ENCODE measurements at places on chromosomes 3 and 15.

DNA sequence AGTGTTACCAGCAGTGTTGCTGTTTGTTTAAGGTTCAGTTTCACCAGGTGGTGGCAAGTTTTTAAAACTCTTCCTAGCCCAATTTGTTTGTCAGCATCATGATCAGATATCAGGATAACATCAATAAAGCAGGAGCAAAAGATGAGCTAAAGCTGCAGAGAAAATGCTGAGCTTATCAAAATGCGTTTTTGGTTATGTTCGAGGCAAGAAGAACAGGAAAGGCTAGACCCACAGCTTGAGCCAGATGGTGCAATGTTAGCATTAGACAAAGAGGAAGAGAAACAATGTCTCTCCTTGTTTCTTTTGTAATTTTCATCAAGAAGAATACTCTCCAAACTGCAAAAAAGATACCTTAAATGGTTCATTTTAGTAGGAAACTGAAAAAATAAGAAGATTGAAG is 66.2 kb downstream of the THRB start:
- DNase-seq: no peak

GRCh38 chr3:33202711-33203457 is 15.7 kb downstream of the SUSD5 start:
- no peak for DNase-seq

- DNase-seq: no peak
Observed at GRCh38 chr3:158790901-158791589, 10.8 kb upstream of the MFSD1 start.

- no peak for DNase-seq
Observed at GRCh38 chr3:45272032-45272810, 46.1 kb upstream of the TMEM158 start.

DNA sequence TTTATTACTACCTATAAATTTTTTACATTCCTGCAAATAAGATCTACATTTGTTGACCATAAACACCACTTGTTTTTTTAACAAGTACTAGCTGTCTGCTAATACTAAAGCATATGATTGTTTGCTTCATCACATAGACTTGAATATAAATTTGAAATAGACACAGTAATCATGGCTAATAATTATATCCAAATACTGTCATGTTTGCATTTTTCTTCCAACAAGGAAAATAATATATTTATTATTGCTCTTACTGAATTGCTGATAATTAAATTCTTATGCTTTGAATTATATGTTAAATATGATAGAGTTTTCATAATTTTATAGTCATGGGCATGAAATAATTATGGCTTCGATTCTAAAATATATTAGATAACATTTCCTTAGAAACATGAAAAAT is 40.5 kb downstream of the HDC start:
- no peak for DNase-seq

DNA sequence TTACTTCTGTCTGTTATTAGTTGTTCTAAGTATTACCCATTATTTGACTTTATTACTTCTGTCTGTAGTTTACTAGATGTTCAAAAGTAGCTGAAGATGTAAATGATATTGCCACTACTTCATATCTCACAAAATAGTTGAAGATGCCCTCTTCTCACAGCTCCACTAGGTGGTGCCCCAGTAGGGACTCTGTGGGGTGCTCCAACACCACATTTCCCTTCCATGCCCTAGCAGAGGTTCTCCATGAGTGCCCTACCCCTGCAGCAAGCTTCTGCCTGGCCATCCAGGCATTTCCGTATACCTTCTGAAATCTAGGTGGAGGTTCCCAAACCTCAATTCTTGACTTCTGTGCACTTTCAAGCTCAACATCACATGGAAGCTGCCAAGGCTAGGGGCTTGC is 80.8 kb downstream of the KCNH8 start:
- DNase-seq: no peak

- no peak for DNase-seq
Observed at GRCh38 chr15:69529961-69530633, 77.5 kb downstream of the RPLP1 start.

DNA sequence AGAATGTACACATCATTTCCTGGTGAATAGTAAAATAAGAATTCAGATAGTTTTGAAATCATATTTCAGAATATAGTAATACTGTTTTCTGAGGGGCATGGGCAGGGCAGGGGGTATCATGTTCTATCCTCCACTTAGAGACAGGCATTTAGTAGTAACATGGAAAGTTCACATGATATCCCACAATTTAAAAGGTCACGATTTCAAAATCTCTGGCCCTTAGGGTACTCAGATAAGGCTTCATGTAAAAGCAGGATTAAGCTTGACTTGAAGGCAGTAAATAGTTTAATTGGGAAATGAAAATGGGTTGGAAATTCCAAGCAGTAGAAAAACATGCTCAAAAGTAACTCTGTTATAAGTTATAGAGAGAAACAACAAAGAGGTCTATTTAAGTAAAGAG is 353.2 kb upstream of the AGTR1 start:
- DNase-seq: no peak

GRCh38 chr3:105158286-105158685 is 208.4 kb upstream of the ALCAM start:
- no peak for DNase-seq

DNA sequence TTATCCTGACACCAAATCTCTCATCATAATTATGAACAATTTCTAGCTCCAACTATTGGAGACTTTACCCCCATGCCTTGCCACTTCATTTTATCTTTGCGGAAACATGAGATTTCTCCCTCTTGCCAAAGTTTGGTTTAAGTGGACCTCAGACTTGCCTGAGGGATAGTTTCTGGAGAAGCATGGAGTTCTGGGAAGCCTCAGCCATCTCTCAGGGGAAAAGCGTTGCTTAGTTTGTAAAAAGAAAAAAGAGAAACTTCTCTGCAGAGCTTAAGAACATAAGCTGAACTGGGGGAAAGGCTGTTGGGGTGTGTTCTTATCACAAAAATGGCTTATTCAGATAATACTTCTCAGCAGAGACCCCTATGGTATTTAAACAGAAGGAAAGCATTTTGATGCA is 347.4 kb upstream of the ADAMTS9 start:
- DNase-seq: no peak

DNA sequence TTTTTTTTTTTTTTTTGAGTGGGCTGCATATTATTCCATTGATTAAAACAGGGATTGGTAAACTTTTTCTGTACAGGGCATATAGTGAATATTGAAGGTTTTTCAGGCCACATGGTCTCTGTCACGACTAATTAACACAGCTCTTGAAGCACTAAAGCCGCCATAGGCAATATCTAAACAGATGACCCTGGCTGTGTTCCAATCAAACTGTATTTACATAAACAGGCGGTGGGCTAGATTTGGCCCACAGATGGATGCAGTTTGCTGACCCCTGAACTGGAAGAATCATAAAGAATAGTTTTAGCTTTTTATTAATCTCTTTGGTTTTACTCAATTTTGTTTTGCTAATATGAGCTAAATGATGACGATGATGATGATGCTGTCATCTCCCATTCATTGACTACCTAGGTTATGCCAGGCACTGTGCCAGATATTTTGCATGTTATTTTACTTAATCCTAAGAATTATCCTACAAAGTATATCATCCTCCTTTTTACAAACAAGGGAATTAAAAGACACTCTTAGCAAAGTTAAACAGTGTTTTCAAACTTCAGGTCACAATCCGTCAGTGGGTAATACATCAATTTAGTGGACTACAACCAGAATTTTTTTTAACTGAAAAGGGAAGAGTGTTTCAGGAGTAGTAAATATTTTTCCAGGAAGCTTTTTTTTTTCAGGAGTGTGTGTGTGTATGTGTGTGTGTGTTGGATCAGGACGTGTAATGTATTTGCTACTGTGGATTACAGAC is 54.3 kb downstream of the LMCD1 start:
- no peak for DNase-seq

- peak; percentile 36 for DNase-seq
Observed at GRCh38 chr15:40238532-40239403, at the start of gene PAK6. PAK6 (plus strand) TSS chr15:40239063; CDS start chr15:40264786, 25,723 bp downstream.

DNA sequence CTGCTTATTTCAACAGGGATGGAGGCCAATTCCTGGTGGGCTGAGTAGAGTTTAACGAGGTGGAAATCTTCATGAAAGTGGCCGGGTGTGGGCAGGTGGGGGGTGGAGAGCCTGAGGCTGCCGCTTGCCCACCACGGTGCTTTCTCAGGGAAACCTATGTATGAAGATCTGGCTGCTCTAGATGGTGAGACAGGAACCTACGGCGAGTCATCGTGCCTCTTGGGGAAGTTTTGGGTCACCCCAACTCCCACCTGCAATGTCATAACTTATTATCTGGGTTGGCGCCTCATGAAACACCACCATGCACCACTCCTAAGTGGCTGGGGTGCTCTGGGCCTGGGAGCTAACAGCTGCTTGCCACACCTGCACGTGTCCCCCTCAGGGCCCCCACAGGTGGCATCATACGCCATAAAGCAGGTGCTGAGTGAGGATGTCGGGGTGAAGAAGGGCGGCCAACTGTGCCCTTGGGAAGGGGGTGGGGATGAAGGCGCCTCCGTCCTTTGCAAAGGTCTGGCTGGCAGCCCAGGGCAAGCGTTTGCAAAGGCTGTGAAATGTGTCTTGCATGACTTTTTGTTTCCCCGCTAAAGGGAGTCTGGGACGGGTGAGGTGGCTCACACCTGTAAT is 27.9 kb upstream of the SNRPA1 start:
- no peak for DNase-seq

DNA sequence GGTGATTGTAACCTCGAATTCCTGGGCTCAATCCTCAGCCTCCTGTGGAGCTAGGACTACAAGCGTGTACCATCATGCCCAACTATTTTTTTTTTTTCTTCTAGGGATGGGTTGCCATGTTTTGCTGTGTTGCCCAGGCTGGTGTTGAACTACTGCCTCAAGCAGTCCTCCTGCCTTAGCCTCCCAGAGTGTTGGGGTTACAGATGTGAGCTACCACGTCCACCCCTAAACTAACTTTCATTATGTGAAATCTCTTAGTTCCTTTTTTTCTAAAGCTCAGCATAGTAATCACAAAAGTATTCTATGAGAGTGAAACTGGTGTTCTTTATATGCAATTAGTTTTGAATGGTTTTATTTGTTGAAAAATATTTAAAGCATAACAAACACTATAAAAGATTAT is 92.1 kb downstream of the XRN1 start:
- no peak for DNase-seq

DNA sequence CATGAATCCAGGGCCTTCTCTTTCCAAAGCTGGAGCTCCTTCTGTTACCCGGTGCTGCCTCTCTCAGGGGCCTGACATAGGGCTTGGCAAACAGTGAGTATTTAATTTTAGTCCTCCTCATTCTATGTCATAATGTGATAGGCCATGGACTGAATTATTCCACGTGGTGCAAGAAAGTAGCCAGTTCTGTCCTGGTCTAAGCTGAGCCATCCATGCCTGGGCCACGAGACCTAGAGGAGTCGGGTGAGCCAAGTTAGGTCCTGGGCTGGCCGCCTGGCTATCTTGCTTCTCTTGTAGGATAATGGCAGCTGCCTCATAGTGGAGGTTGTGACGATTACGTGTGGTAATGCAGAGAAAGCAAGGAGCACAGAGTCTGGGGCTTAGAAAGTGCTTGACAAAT is 170.6 kb downstream of the FAM43A start:
- no peak for DNase-seq

DNA sequence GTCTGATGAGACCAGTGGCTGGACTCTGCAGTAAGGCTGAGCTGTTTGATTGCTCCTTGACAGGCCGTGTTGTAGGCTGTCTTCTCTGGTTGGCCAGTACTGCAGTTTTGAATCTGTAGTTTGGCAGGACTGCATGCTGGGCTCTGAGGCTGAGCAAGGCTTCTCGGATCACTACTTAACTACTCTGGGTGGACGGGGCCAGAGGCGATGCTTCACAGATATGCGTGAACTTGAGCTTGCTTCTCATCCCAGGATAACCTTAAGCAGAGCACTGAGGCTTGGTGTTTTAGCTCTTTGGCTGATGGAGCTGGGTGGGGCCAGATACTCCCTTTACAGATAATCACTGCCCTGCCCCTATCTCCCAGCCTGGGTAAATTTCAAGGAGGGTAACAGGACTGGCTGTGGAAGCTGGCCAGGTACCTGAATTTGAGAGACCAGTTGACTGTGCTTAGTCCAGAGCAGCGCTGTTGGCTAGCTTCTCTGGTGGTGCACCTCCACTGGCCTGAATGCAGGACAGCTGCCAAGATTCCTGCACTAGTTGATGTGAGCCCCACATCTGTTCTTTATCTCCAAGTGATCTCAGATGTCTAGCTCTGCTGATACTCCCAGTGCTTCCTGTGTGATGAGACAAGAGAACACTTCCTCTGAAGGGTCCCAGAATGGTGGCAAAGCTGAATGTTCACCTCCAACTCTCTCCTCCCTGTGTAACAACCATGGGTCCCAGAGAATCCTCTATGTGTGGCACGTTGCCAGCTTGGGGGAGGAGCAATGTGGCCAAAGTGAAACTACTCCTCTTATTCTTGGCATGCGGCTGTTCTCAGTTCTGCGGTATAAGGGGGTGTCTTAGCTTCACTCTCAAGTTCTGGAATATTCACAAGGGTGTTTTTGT is 37.9 kb downstream of the RPL39L start:
- no peak for DNase-seq

GRCh38 chr3:4753073-4753691 is 226.1 kb upstream of the BHLHE40 start:
- no peak for DNase-seq

DNA sequence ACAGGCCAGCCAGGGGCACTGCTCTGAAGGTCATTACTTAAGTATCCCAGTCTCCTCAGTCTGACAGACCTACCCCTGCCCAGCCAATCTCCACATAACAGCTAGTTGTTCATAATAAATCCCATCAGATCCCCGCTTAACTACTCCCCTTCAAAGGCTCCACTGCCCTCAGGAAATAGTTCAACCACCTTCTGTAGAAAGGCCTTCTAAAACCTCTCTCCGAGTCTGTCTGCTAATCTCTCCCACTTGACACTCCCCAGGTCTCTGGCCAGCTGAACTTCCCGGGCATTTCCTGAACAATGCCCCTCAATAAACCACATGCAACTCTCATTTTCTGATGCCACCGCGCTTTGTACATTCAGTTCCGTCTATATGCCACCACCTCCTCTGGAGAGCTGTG is 6.0 kb downstream of the PRC1 start:
- no peak for DNase-seq

DNA sequence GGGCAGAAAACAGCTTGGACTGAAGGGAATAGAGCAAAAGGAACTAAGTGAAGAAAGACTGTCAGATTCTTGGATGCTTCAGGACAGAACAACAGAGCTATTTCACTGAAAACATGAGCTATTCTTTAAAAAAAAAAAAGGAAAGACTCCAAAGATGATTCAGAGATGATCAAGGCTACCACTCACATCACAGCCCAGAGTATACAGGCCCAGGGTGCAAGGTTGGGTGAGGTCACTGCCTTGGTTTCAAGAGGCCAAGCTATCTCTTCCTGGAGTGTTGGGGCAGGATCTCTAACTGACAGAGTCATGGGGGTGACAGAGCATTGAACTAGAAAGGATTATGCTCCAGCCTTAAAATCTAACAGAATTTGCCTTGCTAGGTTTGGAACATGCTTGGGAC is 118.1 kb downstream of the AGBL1 start:
- no peak for DNase-seq

GRCh38 chr3:132032959-132033358 is 1.9 kb downstream of the CPNE4 start:
- DNase-seq: no peak
